ENCODE measurements at places on chromosomes 6 and 20.

- no peak for DNase-seq
These were observed 17.4 kb upstream of the MPC1 start for GRCh38 chr6:166400181-166400580.

DNA sequence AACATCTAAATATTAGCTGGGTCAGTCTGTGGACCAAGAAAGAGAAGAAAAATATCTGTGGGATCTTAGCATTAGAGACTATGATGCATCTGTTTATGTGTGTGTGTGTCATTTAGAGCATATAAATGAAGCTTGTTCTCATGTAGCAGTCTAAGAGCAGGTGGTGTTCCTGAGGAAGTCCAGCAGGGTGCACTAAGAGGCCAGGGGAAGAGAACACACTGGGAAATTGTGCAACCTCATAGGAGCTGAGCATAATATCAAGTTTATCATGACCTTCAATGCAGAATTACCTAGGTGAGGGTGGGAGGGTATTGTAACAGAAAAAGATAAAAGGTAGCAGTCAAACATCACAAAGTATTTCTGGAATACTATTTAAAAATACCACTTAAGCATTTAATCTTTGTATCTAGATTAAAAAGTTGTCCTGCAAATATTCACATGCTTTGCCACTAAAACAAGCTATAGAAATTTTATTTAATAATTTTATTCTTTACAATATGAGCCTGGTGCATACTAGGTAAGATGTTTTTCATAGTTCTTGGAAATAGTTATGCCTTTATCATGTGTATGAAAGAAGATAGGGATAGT lies 80.5 kb downstream of the SMPDL3A start:
- no peak for DNase-seq

DNA sequence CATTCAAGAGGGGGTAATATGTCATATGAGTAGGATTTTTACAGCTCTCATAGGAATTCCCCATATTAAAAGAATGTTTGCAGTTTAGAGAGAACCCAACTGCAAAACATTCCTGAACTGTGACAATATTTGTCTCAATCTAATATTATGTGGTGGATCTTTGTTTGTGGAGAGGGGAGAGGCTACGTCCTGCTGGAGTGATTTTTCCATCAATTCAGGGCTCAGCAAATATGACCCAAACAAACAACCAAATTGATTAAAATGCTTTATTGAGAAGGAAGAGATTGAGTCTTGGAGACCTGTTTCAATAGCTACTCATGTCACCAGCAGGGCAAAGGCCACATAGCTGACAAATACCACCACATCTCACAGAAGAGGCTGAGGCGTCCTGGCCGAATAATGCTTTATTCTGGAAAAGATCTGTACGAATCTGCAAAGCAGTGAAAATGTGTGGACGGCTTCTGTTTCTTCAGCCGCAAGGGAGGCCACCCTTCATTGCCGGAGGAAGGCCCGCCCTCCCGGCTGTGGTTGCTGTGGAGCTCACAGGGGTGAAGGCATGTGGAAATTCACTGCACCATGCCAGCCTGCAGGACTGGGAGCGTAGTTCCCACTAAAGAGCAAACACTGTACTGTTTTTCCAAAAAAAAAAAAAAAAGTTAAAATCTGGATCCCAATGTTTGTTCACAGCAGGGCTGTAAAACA lies 89.7 kb upstream of the QKI start:
- no peak for DNase-seq

DNA sequence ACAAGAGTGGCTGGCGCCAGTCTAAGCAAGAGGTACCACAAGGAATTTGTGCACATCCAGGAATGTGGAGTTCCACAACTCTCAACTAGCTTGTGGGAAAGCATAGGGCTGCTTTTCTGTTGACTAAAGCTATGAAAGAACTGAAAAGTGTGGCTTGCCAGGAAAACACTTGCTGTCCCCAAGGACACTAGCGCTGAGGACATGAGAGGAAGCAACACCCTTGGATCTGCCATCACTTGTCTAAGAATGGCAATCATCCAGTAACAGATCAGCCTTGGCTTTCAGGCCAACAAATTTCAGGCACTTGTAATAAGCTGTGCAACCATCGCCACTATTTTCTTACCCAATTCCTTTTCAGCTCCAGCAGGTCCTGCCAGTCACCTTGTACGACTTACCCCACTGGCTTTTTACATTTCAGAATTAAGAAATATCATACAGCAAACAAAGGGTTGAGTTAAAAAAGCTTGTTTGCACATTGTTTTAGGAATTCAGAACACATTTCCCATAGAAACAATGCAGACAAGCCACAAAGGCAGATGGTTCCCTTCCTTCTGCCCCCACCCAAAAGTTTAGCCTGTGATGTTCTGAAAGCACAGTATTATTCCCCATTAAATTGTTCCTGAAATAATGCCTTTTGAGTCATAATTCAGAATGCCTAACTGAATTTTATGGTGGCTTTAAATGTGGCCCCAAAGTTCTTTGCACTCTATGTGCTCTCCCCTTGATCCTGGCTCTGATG lies 57.9 kb upstream of the SSTR4 start:
- DNase-seq, result no peak

DNA sequence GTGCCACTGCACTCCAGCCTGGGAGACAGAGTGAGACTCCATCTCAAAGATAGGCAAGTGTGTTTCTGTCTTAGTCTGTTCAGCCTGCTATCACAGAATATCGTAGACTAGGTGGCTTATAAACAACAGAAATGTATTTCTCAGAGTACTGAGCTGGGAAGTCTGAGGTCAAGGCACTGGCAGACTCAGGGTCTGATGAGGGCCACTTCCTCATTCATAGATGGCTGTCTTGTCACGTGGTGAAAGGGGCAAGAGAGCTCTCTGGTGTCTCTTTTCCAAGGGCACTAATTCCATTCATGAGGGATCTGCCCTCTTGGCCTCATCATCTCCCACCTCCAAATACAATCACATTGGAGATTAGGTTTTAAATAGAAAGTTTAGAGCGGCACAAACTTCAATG lies 95.6 kb upstream of the PHACTR3 start:
- no peak for DNase-seq

DNA sequence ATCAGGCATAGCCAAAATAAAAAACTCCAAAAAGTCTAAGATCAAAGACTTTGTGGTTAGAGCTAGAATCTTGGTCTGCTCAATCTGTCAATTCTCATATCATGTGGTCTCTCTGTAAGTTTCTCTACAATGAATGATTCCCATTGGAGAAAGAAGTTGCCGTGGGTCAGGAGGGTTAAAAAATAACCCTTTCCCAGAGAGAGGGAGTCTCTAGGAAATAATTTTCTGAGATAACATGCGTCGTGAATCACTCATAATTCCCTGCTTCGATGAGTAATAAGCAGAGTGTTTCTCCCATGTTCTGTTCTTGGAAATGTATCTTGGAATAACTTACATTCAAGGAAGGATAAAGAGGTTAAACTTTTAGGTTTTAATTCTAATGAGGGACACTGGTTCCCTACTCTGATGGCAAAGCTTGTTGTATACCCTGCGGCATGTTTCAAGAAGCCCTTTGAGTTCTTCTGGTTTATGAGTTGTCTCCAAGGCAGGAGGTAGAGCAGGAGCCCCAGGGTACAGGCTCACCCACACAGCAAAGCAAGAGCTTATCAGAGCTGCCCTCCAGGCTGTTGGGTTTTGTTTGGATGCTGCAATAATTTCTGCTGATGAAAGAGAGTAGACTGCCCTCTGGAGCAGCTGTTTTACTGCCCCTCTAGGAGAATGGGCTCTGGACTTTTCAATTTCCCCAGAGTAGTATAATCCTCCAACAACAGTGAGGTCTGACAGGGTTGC lies 599.1 kb downstream of the QKI start:
- no peak for DNase-seq

DNA sequence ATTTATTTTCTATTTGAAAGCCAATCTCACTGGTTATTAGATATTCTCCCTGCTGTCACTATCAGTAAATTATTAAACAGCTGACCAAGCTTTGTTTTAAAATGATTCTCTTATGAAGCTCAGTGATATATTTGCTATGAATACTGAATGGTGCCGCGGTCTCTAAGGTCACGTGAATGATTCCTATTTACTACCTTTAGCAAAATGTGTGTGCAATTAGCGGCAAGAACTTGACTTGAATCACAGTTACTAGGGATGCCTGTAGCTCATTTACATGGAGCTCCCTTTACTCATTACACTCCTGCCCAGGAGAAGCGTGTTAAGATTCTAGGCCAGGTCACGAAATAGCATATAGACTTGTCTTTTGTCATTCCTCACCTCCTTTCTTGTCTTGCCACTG lies 12.4 kb upstream of the PTPRT start:
- DNase-seq, result no peak

- no peak for DNase-seq
These were observed 46.1 kb downstream of the FKBP5 start for GRCh38 chr6:35642471-35643161.

GRCh38 chr20:50537546-50538201 lies 27.5 kb downstream of the PTPN1 start:
- DNase-seq, result no peak

- DNase-seq, result no peak
These were observed 69.8 kb upstream of the RIN2 start for GRCh38 chr20:19688031-19688806.

- no peak for DNase-seq
These were observed 118.9 kb upstream of the SLC22A23 start for GRCh38 chr6:3575701-3576100.

GRCh38 chr6:22149501-22150367 lies 147.1 kb downstream of the PRL start:
- DNase-seq, result peak; percentile 46

DNA sequence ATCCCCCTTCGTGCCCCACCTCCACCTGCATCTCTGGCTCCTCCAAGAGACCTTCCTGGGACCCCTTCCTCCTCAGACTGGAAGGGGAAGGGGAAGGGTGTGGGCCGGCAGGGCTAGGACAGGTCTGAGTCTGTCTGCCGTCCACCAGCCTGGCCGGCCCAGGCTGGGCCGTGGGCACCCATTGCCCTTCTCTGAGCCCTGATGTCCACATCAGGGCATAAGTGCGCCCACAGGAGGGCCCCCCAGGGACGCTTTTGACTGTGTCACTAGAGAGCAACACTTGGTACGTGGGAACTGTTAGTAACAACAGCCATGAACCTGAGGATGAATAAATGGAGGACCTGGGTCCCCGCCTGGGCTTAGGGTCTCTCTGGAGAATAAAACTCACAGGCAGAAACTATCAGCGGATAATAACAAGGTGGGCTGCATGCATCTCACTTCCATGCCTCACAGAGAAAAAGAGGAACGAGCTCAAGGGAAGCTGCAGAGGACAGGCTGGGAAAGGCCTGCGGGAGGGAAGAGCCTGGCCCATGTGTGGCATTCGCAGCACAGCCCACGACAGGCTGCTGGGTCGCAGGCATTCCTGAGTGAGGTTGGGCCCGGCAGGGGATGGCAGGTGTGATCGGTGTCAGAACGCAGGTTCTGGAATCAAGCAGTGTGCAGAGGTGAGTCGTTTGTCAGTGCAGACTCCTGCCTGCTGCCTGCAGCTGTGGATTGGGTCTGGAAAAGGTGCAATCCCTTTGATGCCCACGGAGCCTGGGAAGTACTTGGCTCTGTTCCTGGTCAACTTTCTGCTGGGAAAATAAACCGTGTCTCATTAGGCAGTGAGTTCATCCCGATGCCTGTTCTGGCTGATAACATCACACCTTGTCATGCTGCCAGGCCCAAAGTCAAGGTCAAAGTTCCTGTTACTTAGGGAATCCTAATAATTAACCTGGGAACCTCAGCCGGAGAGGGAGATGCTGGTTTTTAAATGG lies 60.9 kb downstream of the BCAS4 start:
- DNase-seq, result no peak

DNA sequence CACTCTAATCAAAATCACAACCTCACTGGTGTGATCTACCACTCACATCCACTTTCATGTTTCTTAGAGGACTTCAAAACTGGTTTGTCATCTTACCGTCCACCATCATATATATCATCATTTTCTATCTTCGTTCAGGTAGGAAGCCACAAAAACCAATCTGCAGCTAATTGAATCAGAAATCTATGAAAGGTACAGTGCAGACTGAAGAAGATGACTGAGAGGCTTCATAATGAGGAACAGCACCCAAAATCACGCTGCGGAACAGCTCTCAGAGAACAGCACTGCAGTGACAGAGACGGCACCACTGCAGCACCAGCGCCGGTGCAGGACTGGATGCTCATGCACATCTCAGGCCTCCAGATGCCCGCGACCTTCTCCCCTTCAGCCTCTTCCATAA lies 13.0 kb downstream of the GMDS start:
- DNase-seq, result no peak

GRCh38 chr6:86936834-86937218 lies 502 bp upstream of the HTR1E start:
- no peak for DNase-seq

- no peak for DNase-seq
These were observed 8.8 kb downstream of the EDN1 start for GRCh38 chr6:12298995-12299394.

GRCh38 chr20:31669876-31670275 lies 32.2 kb downstream of the COX4I2 start:
- DNase-seq, result no peak

DNA sequence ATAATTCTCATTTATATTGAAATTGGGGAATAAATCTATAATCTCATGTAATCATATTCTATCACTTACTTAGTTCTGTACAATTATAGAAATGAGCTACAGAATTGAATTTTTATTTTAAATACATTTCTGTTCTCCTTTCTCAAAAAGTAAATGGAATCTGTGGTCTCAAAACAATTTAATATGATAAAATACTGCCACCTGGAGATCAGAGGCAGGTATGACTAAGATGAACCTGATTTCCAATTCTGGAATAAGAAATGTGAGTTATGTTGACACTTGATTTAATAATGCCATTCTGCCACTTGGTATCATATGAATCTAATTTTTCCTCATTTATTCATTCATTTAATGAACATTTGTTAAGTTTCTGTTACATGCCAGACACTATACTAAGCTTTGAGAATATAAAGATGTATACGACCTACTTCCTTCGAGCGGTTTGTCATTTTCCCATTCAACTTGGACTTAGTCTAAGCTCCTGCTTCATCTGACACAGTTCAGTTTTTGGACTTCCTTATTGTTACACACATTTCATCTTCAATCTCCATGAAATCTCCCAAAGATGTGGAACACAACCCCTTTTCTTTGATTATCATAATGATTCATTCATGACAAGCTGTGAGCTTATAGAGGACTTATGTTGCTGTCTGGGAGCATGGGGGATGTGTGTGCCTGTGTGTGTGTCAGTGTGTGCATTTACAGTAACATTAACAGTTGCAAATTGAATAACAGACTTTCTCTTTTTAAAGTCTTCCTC lies 7.5 kb upstream of the CCDC28A start:
- no peak for DNase-seq

GRCh38 chr20:9322661-9323060 lies 191.7 kb upstream of the LAMP5 start:
- no peak for DNase-seq

DNA sequence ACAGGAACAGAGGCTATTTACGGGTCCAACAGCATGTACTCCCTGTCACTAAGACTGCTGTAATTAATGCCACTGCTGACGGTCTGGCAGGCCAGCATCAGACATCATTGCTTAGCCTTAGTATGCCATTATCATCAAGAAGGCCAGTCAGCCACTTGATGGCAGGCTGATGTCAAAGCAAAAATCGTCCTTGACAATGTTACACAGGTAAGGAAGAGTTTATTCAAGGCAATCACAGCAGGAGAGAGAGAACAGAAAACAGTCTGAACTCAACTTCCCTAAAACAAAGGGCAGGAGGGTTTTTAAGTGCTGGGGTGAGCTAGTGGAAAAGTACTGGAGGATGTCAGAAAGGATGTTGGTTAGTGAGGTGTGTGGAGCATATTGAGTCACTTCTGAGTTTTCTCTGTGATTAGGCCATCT lies 25.1 kb downstream of the FKBP1C start:
- no peak for DNase-seq

Measured in right kidney (tissue), 9 donors.